ENCODE measurements at places on chromosomes 7 and 10.

- no peak for DNase-seq
Measured at GRCh38 chr10:78981257-78981969, 87.4 kb upstream of the ZMIZ1 start.

GRCh38 chr10:125661941-125662515, 20.9 kb downstream of the TEX36 start:
- DNase-seq, result no peak

DNA sequence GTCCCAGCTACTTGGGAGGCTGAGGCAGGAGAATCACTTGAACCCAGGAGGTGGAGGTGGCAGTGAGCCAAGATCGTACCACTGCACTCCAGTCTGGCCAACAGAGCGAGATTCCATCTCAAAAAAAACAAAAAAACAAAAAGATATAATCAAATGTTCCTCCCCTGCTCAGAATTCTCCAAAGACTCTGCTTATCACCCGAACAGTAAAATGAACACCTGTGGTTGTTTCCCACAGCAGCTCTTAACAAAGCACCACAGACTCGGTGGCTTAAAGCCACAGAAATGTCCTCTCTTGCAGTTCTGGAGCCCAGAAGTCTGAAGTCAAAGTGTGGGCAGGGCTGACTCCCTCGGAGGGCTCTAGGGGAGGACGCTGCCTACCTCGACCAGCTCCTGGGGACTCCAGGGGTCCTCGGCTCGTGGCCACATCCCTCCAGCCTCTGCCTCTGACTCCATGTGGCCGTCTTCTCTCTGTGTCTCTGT, 4.1 kb upstream of the INTS1 start:
- no peak for DNase-seq

GRCh38 chr10:120475844-120476791, 19.1 kb downstream of the PLPP4 start:
- DNase-seq, result peak; percentile 31

- peak; percentile 11 for DNase-seq
Measured at GRCh38 chr7:155864271-155864985, 52.2 kb upstream of the SHH start.

DNA sequence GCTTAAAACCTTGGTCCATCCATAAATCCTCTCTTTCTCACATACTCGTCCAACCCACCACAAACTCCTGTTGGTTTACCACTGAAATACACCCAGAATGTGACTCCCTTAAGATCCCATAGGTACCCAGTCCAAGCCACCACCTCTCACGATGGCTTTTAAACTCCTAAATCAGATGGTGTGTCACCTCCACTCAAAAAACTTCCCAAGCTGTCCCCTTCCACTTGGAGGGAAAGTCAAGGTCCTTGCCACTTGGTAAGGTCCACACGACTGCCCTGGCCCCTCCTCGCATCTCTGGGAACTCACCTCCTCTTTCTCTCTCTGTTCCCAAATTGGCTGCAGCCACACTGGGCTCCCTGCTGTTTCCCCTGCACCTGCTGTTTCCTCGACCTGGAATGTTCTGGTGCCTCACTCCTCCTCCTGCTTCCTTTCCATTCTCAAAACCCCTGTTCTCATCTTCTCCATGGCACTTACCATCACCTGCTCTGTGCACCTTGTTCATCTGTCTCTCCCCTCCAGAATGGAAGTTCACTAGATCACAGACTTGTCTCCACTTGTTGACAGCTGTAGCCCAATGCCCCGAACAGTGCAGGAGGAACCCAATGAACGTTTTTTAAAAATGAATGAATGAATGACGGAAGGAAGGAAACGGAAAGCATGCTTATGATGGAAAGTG, 23.0 kb downstream of the ZFAND2A start:
- DNase-seq, result peak; percentile 40

- no peak for DNase-seq
Measured at GRCh38 chr7:43873300-43873699, 4.0 kb upstream of the MRPS24 start.

- DNase-seq, result no peak
Measured at GRCh38 chr7:108463613-108464012, 7.4 kb upstream of the NRCAM start.

DNA sequence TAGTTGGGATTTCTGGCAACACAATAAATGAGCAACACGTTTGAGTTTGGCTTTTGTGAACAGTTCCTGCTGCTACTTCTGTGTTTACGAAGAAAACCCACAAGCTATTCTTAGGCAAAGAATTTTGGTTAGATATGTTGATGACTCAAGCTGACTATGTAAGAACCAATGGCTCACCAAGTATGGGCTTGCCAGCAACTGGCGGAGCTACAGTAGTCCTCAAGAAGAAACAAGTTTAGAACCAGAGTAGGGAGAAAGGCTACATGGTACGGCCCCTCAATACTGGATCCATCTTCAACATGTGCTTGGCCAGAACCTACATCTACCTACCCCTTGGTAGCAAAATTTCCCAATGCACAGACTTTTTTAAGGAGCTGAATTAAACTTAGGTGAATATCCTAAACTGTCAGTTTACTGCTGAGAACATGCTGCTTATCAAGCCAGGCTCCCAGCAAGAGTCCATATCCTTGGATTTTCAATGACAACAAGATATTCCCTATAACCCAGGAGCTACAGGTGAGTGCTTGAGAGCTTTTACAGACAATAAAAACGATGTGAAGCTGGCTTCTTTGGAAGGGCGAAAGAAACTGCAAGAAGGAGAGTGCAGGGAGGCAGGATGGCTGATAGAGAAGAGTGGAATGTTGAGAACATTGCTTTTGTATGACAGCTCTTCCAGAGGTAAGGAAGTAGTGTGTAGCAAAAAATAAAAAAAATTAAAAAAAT, 74.3 kb upstream of the ASAH2 start:
- no peak for DNase-seq

DNA sequence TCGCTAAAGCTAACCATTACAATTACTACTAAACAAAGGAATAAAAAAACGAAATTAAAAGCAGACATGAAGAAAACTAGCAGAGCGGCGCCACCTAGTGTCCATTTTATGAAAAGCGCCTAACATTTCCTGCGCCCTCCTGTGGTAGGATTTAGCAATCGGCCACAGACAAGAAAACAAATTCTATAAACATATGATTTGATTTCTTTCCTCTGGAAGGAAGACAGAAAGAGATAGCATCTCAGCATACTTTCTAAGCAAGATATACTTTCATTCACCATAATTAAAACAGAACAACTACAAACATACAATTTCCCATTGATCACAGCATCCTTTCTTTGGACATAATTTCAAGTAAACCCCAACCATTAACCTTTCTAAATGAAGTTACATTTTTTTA, 337.7 kb upstream of the NPVF start:
- DNase-seq, result peak; percentile 74

GRCh38 chr7:152370297-152370696, 65.5 kb downstream of the KMT2C start:
- no peak for DNase-seq

- no peak for DNase-seq
Measured at GRCh38 chr7:159253657-159254056, 109.0 kb upstream of the VIPR2 start.

DNA sequence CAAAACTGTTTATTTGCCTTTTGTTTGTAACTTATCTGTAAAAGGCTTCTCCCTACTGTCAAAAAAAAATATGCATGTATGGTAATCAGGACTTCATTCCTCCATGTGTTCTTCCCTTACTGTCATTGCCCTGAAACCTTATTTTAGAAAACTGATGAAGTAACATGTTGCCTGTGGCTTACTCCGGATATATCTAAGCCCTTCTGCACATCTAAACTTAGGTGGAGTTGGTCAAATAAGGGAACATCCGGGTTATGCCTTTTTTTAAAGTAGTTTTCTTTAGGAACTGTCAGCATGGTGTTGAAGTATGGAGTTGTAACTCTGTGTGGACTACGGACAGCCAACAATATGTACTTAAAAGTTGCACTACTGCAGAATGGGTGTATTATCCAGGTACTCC, 6.2 kb downstream of the SAR1A start:
- DNase-seq, result no peak

GRCh38 chr7:22791204-22792158, 31.2 kb downstream of the TOMM7 start:
- DNase-seq, result no peak

DNA sequence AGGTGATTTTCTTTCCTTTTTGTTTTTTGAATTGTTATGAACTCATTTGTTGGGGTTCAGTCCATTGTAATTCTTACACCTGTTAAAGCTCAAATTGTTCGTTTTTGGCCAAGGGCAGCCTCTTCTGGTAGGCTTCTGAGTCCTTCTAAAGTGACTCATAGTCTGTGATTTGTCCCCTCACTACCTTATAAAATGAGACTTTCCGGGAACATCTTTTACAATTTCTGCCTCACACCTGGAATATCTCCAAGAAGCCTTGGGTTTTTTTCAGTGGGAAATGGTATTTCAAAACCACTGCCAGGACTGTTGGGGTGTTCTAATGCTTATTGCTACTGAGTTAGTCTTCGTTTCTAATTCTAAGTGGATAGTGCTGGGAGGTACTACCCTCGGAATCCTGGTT, 56.7 kb downstream of the BMPR1A start:
- DNase-seq, result no peak

GRCh38 chr7:34069676-34070075, 164.3 kb downstream of the BMPER start:
- no peak for DNase-seq

DNA sequence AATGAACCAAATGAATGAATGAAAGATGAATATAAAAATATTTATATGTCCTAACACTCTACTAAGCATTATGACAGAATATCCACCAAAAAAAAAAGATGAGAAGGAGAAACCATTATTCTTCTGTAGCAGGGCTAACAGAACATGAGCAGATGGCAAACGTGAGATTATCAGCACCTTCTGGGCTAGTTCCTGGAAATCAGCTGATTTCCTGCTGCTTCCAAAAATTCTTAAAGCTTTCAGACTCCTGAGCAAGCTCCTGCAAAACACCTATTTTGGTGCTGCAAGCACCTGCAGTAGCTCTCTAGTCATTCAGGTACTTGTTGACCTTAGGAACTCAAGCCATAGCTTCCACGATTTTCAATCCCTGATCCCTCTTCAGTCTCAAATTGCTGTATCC, 51.8 kb downstream of the NPSR1 start:
- no peak for DNase-seq

DNA sequence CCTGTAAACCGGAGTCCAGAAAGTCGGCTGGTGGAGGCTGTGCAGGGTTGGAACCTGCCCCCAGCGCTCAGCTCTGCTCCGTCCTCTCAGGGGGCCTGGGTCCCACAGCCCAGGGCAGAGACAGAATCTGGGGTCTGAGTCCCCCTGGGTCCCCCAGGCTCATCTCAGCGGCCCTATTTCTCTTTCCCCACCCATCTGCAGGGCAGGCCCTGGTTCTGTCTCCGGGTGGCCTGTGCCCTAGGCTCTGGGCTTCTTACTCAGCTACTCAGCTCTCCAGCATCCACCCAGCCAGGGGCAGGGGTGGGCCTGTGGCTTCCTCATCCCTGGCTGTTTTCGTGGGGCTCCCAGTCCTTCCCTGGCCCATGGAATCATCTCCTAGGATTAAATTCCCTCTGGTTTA, 183.4 kb downstream of the ADARB2 start:
- no peak for DNase-seq

GRCh38 chr10:23399701-23400144, 39.2 kb upstream of the OTUD1 start:
- no peak for DNase-seq

DNA sequence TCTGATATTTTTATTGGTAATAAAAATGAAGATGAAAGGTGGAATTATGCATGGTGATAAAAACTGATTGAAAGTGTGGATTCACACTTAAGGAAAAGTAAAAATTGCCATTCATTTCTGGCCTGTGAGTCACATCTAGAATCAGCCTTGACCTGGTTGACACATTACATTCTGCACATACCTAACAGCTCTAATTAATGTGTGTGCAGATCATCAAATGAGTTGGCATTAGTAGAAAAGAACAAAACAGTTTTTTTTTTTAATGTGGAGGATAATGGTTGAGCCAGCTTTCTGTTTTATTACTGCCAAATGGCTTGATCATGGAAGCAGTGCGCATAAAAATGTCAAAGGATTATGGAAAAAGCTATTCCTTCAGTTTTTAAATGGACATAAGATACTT, 142.6 kb upstream of the TMEM196 start:
- no peak for DNase-seq

GRCh38 chr10:85849315-85849714, 517.3 kb downstream of the GRID1 start:
- DNase-seq, result no peak

Data from left forelimb (tissue), 1 donor.